ENCODE measurements at places on chromosomes 12 and 14. TPM values are rescaled to one million over a fixed set of nuclear protein-coding genes. Genes with fewer than 3 reads are reported as not detected.
A peak's percentile ranks its signal among the peaks of the same experiment; 100 is the strongest.

MANSC4 gene
- not detected for total RNA-seq

GRCh38 chr12:90959538-90960139, 4.7 kb upstream of the CCER1 start:
- DNase-seq = peak; percentile 40

DNA sequence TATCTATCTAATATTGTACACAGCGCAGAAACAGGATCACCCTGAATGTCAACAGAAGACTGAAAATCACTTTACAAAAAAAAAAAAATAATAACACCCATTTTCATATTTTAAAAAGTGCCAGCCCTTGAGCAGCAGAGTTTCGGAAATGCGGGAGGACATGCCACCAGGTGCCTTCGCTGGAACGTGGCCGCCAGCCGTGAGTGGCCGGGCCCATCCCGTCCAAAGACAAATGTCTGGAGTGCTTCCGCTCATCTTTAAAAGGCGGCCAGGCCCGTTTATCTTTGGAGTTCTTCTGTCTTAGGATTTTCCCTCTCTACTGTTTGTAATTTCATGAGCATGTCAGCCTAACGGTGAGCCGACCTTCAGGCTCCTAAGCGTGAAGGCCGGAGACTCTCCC, 43.5 kb downstream of the LRTM2 start:
- DNase-seq = no peak

- no peak for DNase-seq
These were observed 35.4 kb downstream of the DLK1 start for GRCh38 chr14:100762089-100762515.

- no peak for DNase-seq
These were observed 129.8 kb downstream of the AACS start for GRCh38 chr12:125194987-125195386.
